GM12878 (cell line): ENCODE measurements at places on chromosomes 5 and 9. TPM values are rescaled to one million over a fixed set of nuclear protein-coding genes. Genes with fewer than 3 reads are reported as not detected.

SETX gene
- 40.9 and 44.5 TPM in 2 replicates for total RNA-seq

SLC36A3 gene
- not detected in 2 replicates for total RNA-seq

APBA1 gene
- 0.05 TPM in 1 of 2 replicates, not detected in the other for total RNA-seq

PPP3R2 gene
- not detected in 2 replicates for total RNA-seq

RNF208 gene
- 10.7 and 12.0 TPM in 2 replicates for total RNA-seq

GPR150 gene
- total RNA-seq, result 0.92 and 1.3 TPM in 2 replicates

BASP1 gene
- total RNA-seq, result 190 and 193 TPM in 2 replicates

PPP1R26 gene
- total RNA-seq, result 0.35 and 0.54 TPM in 2 replicates

NR2F1 gene
- 0.32 and 0.36 TPM in 2 replicates for total RNA-seq

PGM5 gene
- total RNA-seq, result 0.19 and 0.28 TPM in 2 replicates

FAM221B gene
- not detected in 2 replicates for total RNA-seq

ABO gene
- total RNA-seq, result not detected in 2 replicates

SLC36A2 gene
- not detected in 2 replicates for total RNA-seq

COL5A1 gene
- total RNA-seq, result 0.13 TPM in 2 replicates

WHRN gene
- total RNA-seq, result 0.98 and 1.2 TPM in 2 replicates

SLC27A6 gene
- total RNA-seq, result not detected in 2 replicates

PCDHB15 gene
- not detected in 2 replicates for total RNA-seq

FOXD4 gene
- 0.24 TPM in 1 of 2 replicates, not detected in the other for total RNA-seq

SPAG8 gene
- total RNA-seq, result 0.72 and 0.98 TPM in 2 replicates

OR1Q1 gene
- total RNA-seq, result not detected in 2 replicates

GEMIN5 gene
- 23.8 and 28.4 TPM in 2 replicates for total RNA-seq

IZUMO3 gene
- total RNA-seq, result not detected in 2 replicates

RXRA gene
- 32.1 and 36.8 TPM in 2 replicates for total RNA-seq

SMIM33 gene
- total RNA-seq, result not detected in 2 replicates

OLFML2A gene
- 0.10 and 0.27 TPM in 2 replicates for total RNA-seq

SAXO1 gene
- not detected in 2 replicates for total RNA-seq

LHX3 gene
- total RNA-seq, result not detected in 2 replicates

SPATA6L gene
- total RNA-seq, result 1.6 and 2.1 TPM in 2 replicates

DOCK2 gene
- 179 and 192 TPM in 2 replicates for total RNA-seq

RORB gene
- not detected in 2 replicates for total RNA-seq

DBH gene
- not detected in 2 replicates for total RNA-seq

SLC9A3 gene
- total RNA-seq, result 2.3 and 2.5 TPM in 2 replicates
